ENCODE measurements at places on chromosomes 3 and 15.

DNA sequence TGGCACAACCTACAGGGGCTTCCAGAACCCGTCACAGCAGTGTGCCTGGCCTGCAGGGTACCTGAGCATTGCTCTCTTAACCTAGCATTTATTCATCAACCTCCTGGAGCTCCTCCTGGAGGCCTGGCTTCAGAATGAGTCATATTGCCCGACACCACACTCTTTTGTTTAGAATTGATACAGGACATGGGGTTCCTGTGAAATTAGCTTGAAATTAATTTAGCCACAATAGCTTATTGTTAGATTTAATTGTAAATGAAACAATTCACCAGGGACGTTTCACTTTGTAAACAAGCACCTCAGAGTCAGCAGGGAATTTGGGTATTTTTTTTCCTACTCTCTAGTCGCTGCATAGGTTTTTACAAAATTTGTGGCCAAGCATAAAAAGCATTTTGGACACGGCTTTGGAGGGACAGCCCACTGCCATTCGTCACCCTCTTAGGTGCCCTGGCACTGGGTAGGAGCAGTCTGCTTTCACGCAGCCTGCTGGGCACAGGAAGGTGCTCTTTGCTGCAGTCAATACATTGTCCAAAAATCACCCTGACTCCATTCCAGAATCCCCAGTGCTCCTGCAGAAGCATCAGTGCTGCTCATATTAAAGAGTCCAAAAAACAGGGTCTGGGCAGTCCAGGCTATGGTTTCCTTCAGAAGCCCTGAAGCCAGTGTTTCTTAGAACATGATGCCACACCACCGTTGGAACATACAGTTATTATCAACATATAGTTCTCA, 60.8 kb upstream of the MEF2A start:
- no peak for DNase-seq

DNA sequence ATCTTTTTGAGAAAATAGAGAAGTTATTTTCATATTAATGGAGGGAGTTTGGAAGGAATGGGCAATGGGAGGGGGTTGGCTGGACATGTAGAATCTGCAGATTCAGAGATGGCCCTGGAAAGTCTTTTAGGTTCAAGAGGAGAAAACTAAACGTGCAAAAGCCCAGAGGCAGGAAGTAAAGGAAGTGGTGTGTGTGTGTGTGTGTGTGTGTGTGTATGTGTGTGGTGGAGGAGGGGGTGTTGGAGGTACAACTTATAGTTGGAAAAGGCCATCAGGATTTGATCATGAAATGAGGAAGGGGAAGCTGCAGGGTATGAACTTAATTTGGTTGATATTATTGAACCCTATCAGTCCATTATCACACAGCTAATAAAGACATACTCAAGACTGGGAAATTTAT, 5.6 kb upstream of the LPP start:
- DNase-seq, result no peak

- DNase-seq, result no peak
Measured at GRCh38 chr3:49026536-49026935, 2.7 kb downstream of the IMPDH2 start.

DNA sequence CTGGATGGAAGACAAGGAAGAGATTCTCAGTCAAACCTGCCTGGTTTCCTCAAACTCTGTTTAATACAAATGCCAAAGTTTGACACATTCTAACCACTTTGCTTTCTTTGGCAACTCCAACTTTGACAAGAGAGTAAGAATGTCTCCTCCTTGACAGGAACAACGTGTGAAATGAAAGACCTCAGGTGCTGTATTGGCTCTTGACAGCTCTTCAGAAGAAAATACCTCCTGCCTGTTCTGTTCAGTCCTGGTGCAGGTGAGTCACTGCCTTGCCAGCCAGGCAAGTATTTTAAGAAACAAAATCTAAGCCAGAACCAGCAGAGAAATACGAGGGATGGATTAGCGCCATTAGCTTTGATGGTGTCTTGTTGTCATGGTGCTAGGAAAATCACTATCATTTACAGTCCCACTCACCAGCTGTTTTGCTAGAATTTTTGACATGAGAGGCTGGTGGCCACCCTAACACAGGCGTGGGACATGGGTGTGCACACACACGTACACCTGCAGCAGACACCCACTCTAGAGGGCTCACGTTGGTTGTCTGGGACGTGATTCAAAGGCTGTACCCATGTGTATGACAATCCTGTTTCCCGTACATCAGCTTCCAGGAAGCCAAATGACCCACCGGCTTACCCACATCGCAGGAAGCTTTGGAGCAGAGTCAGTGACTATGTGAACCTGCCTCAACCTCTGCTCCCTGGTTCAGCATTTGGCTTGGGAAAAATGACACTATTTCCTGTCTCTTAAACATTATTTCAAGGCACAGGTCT, 60.4 kb downstream of the CCNL1 start:
- no peak for DNase-seq

DNA sequence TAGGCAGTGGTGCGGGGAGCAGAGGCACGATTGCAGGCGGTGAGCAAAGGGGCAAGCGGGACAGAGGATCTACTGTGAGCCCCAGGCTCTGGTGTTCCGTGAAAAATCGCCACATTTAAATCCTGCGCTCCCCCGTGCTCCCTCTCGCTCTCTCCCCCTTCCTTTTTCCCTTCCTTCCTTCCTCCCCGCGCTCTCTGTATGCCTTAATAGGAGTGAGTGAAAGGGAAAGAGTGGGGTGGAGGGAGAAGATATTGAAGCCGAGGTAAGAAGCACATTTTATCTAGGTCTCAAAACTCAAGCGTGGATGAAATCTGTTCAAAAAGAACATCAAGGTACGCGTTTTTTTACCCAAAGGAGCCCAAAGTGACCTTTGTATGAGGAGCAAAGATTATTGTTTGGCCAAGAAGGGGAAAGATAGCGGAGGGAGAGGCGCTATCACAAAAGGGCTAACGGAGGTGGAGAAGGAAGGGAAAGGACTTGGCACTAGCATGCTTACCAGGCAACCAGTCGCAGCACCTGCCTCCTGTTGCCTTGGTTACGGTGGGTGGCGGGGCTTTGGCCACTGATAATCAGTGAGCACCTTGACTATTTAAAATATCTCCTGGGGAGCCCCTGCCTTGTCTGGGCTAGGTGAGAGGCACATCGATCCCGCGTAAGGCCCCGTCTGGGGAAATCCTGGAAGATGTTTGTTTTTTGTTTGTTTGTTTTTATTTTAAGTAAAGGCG, 14.9 kb upstream of the AEN start:
- no peak for DNase-seq

GRCh38 chr3:17258823-17259436, 374.2 kb downstream of the PLCL2 start:
- no peak for DNase-seq

GRCh38 chr15:51494411-51495314, 127.9 kb downstream of the DMXL2 start:
- no peak for DNase-seq

DNA sequence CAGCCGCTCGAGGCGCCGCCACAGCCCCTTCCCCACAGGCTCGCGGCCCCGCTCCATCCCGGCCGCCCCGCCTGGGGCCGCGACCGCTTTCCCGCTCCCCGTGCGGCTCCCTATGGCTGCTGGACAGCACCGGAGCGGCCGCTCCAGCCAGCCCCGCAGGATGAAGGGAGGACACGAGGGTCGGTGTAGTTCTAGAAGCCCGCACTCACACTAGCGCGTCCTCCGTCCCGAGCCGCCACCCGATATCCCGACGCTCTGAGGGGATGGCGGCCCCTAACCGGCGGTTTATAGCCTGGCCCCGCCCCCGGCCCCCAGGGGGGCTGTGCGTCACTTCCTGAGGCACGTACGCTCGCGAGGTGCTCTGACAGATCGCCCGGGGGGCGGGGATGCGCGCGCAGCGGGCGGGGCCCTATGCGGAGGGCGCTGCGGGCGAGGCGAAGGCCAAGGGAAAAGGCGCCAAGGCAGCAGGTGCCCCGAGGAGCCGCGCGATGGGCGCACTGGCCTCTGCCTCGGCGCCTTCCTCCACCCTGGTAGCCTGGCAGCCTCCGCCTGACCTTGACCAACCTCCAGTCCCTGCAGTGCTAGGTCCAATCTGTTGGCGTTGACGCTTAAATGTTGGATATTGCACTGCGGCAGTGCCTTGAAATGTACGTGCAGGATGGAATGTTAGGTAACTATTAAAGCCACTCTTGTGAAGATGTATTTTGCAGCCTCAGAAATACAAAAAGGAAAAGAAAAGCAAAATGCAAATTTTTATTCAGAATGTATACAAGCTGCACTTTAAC, at the start of gene TFRC:
TFRC (minus strand) TSS at position 257 of the 785 bp plus-strand sequence. CDS start 4,991 bp downstream, outside the sequence.
- DNase-seq, result peak; percentile 98

- DNase-seq, result no peak
Measured at GRCh38 chr3:156176629-156177210, 56.3 kb downstream of the KCNAB1 start.

DNA sequence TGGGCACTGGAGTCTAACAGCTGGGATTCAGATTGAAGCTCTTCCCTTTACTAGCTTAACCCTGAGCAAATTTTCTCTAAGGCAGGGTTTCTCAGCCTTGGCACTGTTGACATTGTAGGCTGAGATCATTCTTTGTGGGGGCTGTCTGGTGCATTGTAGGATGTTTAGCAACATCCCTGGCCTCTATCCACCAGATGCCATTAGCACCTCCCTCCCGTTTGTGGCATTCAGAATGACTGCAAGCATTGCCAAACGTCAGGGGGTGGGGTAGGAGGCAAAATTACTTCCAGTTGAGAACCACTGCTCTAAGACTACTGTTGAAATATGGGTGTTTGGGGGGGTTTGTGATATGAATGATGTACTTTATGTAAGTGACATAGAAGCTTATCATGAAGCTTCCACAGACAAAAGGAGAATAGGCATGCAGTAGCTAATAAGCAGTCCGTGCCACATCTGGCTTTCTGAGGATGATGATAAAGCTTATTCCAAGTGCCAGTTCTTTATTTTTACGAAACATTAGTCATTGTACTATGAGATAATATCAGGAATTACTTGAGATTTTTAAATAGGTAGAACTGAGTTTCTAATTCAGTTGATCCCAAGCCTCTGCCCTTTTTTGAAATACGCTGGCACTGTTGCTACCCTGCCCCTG, 39.3 kb downstream of the NKIRAS1 start:
- no peak for DNase-seq

GRCh38 chr15:61076598-61077170, 152.4 kb downstream of the RORA start:
- DNase-seq, result no peak

- no peak for DNase-seq
Measured at GRCh38 chr3:170907637-170908234, 701 bp downstream of the EIF5A2 start.

DNA sequence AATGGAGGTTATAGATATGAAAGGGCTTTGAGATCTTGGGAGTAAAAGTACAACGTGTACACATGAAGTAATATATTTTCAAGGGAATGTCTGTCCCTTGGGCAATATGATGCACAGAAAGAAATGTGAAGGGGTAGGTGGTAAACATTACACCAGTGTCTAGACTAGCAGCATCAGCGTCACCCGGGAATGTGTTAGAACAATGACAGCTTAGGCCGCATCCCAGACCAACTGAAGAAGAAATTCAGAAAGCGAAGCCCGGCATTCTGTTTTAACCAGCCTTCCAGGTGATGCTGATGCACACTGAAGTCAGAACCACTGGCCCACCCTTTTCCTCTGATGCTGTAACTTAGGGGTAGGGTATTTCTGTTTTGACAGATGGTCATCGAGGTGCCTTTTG, 6.3 kb downstream of the INAFM2 start:
- DNase-seq, result no peak

- DNase-seq, result no peak
Measured at GRCh38 chr15:72793766-72794660, 10.5 kb upstream of the ADPGK start.

- DNase-seq, result no peak
Measured at GRCh38 chr3:185549651-185550111, 2.7 kb downstream of the LIPH start.

DNA sequence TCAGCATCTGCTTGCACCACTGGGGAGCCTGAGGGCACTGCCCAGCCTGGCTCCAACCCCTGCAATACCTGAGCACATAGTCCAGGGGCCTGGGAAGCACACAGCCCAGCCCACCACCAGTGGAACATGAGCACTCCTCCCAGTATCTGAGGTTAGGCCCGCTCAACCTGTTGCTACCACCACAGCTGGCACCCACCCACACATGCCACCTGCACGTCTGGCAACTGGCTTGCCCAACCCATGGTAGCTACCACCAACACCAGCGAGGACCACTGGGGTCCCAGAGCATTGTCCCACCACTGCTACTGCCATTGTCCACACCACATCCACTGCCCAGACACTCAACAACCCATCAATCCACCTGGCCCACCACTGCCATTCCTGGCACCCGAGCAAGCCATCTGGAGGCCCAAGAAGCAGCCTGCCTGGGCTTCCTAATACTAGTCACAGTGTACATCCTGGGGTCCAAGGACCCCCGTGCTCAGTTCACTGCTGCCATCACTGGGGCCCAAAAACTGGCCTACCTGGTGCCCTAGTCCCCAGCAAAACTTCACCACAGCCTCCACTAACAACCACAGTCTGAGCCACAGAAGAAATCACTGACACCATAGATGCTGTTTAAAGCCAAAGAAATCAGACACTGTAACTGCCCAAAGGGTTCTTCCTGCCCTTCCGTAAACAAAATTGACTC, 62.1 kb upstream of the TBC1D23 start:
- no peak for DNase-seq

DNA sequence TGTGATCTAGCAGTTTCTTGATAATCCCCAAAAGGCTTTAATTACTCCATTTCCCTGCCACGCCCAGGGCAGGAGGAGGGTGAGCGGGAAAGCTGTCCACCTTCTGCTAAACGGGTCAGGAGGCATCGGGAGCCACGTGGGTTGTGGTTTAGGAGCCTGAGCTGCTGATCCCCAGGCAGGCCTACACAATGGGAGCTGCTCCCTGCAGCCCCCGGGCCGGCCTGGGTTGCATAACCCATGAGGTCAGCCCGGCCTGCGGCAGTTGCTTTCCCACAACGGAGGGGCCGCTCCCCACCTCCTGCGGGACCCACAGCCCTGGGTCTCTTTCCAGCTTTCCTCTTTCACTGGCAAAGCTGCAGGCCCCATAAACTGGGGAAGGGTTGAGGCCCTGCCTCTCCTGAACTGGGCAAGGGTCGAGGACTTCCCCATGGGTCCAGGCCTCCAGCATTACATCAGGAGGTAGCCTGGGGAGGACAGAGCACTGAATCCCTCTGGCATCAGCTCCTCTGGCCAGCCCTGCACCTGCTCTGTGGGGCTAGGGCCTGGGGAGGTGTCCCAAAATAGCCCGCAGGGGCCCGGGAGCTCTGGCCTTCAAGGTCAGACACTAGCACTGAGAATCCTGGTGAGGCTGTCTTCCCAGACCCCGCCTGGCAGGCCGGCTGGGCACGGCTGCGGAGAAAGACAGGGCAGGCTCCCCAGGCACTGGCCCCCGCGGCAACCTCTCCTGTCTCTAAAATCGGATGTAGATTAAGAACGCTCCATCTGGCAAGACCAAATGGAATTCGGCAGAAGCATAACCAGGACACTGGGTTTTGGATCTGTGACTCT, 47.3 kb downstream of the ZDHHC19 start:
- no peak for DNase-seq

GRCh38 chr3:28109829-28110228, 131.6 kb upstream of the CMC1 start:
- no peak for DNase-seq

DNA sequence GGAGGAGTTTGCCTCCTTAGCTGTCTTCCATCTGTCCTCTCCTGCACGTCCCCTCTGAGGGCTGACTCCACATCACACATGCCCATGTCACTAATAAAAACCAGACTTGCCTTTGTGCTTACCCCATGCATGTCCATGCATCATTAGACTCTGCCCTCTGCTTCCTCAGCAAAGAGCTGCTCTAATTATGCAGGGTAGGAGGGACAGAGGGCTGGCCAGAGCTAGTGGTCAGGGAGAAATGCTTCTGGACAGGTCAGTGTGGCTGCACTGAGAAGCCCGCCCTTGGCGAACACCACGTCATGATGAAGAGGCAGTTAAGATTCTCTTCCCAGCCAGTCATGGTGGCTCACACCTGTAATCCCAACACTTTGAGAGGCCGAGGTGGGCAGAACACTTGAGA, 8.9 kb downstream of the CA12 start:
- no peak for DNase-seq
